ENCODE measurements at places on chromosomes 7 and 10. TPM values are rescaled to one million over a fixed set of nuclear protein-coding genes. Genes with fewer than 3 reads are reported as not detected.

- DNase-seq, result no peak
Measured at GRCh38 chr10:38156416-38157269, 62.5 kb downstream of the ZNF37A start.

DNA sequence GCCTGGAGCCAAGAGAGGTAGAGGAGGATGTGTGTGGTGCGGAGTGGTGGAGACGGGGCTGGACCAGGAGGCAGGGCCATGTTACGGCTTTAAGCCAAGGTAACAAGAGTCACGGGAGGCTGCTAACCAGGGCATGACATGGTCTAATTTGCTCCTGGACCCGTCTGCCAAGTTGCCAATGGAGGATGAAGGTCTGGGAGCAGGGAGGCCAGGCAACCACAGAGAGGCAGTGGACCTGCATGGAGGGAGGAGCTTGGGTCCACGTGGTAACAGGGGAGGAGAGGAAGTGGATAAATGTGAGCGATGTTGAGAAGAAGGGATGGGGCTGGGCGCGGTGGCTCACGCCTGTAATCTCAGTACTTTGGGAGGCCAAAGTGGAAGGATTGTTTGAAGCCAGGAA lies 31.0 kb downstream of the SRRM3 start:
- DNase-seq, result no peak

DNA sequence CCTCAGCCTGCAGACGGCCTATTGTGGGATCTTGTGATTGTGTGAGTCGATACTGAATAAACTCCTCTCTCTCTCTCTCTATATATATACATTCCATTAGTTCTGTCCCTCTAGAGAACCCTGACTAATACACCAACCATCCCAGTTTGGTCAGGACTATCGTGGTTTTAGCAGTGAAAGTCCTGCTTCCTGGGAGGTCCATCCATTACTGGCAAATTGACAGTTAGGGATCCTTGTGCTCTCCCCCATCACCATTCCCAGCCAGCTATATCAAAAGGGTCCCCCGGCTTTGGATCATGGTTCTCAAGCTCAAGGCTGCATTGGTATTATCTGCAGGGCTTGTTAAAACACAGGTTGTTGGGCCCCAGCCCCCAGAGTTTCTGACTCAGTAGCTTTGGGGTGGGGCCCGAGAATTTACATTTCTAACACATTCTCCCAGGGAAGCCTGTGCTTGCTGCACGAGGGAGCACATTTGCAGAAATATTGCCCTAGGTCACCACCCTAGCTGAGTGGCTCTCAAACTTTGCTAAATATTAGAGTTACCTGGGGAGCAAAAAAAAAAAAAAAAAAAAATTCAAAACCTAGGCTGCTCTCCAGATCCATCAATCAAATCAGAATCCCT lies 899.1 kb upstream of the AUTS2 start:
- DNase-seq, result no peak

DNA sequence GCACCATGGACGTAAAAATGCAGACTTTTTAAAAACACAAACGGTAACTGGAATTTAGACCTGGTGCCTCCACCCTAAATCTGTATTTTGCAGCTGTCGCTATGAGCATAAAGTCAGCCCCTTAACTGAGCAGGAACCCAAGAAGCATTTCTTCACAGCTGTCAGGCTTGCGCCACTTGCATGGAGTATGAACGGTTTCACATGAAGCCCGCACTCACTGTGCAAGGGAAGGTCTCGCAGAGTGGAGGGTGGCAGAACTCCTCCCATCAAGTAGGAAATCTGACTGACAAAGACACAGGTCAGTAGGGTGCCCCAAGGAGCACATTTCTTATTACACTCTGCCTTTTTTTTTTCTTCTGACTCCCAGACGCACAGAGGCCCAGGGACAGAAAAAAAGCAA lies 58.5 kb downstream of the ELMO1 start:
- no peak for DNase-seq

- peak; percentile 63 for DNase-seq
Measured at GRCh38 chr7:64463636-64464375, 99.1 kb downstream of the ZNF680 start.

DNA sequence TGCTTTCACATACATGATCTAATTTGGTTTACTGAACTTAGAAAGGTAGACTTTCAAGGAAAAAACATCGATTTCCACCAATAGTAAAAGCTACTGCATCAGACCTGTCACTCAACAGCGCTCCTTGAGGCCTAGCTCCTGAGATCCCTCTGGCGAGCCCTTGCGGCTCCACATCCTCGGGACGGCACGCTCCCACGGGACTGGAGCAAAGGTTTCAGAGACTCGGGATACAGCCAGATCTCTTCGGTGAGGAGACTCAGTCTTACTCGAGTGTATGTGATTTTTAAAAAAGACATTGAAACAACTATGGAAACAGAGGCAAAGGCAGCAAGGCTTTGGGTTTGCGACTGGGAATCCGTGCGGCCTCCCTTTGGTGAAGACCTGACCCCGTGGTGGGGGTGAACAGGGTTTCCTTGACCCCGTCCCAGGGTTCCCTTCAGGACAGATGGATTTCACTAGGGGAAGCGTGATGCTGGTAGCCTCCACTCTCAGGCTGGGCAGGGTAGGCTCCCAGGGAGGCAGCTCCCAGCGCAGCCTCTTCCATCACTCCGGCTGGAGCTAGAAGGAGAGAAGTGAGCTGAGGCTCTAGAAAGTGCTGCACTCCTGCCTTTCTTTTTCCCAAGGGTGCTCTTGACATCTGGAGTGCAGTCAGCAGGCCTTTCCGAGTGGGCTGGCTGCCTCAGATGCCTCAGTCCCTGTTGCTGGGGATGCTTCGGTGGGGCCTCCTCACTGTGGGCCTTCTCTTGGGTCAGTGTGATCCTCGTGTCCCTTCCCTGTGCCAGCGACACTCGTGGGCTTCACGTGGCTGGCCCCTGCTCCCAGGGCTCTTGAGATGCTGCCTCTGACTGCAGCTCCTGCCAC lies 5.8 kb upstream of the ATP6V0E2 start:
- DNase-seq, result no peak

DNA sequence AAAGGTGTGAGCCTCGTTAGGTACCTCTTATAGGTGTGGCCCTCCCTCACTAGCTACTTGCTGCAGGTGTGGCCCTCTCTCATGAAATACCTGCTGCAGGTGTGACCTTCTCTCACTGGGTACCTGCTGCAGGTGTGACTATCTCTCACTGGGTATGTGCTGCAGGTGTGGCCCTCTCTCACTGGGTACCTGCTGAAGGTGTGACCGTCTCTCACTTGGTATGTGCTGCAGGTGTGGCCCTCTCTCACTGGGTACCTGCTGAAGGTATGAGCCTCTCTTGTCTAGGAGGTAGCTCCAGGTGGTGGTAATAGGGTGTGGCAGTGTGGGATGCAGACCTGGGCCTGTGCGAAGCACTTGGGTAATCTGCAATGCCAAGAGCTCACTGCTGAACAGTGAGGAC lies 170.7 kb upstream of the PLPP4 start:
- DNase-seq, result no peak

DNA sequence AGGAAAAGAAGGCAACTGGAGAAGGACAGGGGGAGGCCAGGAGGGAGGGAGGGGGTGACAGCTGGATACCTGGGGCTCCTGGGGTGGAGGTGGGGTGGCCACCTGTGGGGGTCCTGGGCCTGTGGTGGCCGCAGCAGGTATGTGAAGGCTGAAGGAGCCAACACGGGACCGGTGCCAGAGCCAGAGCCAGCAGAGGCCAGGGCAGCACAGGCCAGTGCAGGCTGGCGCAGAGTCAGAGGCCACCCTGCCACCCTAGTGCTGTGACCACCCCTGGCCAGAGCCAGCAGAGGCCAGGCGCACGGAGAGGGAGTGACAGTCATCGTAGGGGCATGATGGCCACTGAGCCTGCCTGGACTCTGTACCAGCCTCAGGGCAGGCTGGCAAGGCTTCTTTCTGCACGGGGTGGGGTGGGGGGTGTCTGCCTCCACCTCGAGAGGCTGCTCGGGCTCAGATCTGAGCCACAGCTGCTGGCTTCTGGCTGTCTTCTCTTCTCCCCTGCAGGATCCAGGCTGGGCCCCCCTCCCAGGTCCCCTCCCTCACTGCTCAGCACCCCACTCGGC lies 28.8 kb downstream of the YKT6 start:
- no peak for DNase-seq

GRCh38 chr7:44400033-44400511 lies 74.7 kb upstream of the CAMK2B start:
- DNase-seq, result no peak

- no peak for DNase-seq
Measured at GRCh38 chr7:151146761-151147160, 20.7 kb downstream of the GBX1 start.

GRCh38 chr10:119104654-119105015 lies 722 bp downstream of the DENND10 start:
- DNase-seq, result peak; percentile 53

- DNase-seq, result no peak
Measured at GRCh38 chr7:94022550-94022949, 18.4 kb upstream of the BET1 start.

KLLN gene
- total RNA-seq, result 0.87 TPM

PPP1R3C gene
- total RNA-seq, result 16.7 TPM

C10orf143 gene
- 6.5 TPM for total RNA-seq

PLEKHA8 gene
- total RNA-seq, result 10.0 TPM

GDF2 gene
- not detected for total RNA-seq
